ENCODE measurements at places on chromosomes 4 and X. TPM values are rescaled to one million over a fixed set of nuclear protein-coding genes. Genes with fewer than 3 reads are reported as not detected.

DNA sequence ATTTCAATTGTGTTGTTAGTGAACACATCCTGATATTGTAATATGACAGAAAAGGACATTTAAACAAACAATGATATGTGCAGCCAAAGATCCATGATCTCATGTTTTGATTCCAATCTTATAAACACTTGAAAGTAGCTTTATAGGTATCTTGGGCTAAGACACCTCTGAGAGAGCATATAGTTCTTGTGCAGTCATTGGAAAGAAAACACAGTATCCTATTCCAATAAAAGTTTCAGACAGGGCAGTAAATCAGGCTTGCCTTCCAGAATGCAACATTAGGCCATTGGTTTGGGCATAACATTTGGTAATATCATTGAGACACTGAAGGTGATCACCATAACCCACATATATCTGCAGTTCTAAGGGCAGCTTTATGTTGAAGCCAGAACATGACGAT, 188.3 kb upstream of the HCCS start:
- DNase-seq: no peak

The TRIM61 gene
- 2.4 TPM for total RNA-seq

GRCh38 chr4:7423801-7424552, 10.8 kb downstream of the PSAPL1 start:
- no peak for DNase-seq

GRCh38 chrX:150361070-150361776, 1.9 kb upstream of the MAMLD1 start:
- no peak for DNase-seq

The EGFL6 gene
- not detected for total RNA-seq

DNA sequence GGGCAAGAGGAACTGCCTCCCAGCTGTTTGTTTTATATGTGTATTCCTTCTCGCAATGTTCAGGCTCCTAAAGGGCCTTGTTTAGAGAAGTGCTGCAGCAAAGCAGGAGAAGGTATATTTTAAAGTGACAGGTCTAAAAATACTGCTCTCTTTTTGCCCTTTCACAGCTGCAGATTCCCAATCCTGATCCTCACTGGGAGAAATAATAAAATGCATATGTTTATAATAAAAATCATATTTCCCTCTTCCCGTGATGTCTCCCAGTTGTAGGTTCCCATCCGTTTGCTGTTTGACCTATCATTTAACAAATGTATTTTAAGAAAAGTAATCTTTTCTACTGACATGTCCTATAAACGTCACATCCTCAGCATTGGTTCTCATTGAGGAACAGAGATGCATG, 62.7 kb upstream of the GPC4 start:
- no peak for DNase-seq

The PDCL2 gene
- total RNA-seq: not detected

The RHOXF2B gene
- total RNA-seq: not detected

DNA sequence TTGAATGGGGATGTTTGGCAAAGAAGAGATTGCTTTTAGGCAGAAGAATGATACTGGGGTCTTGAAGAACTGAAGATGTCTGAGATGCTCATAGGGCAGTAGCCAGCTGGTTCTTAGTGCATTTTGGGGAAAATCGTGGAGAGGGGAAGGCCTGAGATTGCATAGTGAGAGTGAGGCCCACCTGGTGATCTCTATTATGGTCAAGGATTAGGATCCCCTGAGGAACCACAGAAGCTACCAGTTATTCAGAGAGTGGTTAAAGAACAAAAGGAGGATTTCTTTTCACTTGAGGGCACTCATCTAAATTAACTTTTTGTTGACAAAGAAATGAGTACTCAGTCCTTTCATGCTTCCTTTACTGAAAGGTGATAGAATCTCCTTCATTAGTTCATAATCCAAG, 271.3 kb upstream of the HAND2 start:
- no peak for DNase-seq

The NUDT11 gene
- total RNA-seq: 0.10 TPM

The ADH1A gene
- 0.57 TPM for total RNA-seq

- no peak for DNase-seq
Measured at GRCh38 chr4:156477636-156478035, 494.0 kb downstream of the PDGFC start.

DNA sequence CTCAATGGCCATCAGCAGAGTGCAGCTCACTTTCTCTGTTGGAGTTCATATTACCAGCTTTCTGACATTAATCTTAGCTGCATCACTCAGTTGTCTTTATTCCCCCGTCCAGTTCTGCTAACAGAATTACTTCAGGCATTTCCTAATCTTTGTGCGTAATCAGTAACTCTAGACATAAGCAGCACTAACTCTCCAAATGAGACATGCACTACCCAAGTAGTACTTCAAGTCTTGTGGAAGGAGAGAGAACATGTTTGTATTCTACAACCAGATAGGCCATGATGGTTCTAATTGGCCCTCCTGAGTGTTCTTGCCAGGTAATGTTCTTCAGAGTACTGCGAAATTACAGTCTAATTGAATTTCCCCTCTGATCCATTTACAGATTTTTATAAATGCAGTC, 448.5 kb upstream of the RPS6KA3 start:
- DNase-seq: no peak

GRCh38 chr4:58734030-58734674, 1624.0 kb upstream of the IGFBP7 start:
- DNase-seq: no peak

- no peak for DNase-seq
Measured at GRCh38 chrX:29318012-29318411, 730.8 kb downstream of the IL1RAPL1 start.

The COX7B2 gene
- not detected for total RNA-seq

DNA sequence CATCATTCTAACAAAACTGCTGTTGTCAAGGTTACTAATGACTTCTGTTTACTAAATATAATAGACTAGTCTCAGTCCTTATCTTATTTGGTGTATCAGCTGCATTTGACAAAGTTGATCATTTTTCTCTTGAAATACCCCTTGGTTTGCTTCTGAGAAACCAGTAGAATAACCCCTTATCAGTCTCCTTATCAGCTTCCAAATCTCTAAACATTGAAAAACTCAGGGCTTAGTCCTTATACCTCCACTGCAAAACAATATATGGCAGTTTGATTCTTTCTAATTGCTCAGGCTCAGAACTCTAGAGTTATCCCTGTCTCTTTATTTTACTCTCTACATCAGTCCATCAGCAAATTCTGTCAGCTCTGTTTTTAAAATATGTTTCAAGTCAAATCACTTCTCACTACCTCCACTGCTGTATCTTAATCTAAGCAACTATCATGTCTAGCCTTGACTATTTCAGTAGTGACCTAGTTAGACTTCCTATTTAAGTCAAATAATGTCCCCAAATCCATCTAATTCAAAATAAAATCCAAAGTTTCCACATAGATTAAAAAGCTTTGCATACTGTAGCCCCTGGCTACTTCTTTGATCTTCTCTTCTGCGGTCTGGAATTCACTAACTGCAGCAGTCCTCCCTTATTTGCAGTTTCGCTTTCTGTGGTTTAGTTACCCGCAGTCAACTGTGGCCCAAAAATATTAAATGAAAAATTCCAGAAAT, 87.1 kb upstream of the NPNT start:
- DNase-seq: no peak

GRCh38 chr4:135741583-135741982, 1540.0 kb upstream of the PABPC4L start:
- DNase-seq: no peak

Data from left ventricle myocardium superior (tissue), 1 donor.